Stimulated activated CD8-positive, alpha-beta memory T cell treated with anti-CD3 and anti-CD28 coated beads, Interleukin-15, amount 100 ng/mL, for 4 hours (primary cell): ENCODE measurements at places on chromosomes 4 and X.

DNA sequence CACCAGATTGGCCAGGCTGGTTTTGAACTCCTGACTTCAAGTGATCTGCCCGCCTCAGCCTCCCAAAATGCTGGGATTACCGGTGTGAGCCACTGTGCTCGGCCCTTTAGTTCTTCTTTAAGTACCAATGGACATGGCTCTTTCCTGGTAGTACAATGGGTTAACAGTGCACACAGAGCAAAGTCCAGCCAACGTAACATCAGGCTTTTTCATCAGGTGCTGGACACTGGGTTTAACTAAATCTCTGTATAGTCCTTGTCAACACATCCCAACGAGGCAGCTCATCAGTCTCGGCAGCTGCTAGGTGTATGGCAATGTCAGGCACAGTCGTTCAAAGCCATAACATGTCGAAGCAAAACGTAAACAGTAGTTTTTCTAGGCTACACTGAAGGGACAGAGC is 93.8 kb downstream of the HDAC8 start:
- DNase-seq = no peak

DNA sequence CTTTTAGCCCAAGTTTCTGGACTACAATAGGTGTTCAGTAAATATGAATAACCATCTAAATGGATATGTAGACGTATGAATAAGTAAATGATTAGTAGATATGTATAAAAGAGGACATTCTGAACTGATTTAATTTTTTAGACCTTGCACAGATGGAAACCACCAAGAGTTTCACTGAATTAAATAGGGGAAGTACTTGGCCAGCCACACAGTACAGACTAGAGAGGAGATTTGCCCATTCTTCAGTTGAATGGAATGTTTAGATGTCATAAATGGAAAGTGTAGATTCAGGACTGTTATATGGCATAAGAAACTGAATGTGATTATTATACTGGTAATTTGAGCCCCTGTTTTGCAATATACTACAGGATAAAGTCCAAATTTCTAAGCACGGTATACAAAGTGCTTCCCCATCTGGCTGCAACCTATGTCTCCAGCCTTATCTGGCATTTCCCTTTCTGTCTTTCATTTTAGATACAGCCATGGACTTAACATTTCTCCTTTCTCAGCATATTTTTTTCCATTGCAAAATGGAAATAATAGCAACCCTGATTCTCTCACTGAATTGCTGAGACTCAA is 137.8 kb upstream of the HS3ST1 start:
- no peak for DNase-seq

DNA sequence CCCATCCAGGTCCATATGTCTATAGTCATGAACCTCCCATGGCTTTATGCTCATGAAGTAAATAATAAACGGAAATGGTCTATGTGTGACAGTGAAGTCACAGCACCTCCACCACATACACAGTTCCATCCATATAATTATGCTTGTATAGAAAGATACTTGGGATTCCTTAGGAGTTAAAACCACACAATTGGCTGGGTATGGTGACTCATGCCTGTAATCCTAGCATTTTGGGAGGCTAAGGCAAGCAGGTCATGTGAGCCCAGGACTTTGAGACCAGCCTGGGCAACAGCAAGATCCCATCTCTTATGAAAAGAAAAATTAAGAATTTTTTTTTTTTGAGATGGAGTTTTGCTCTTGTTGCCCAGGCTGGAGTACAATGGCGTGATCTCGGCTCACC is 55.6 kb upstream of the RBM47 start:
- no peak for DNase-seq

- DNase-seq = no peak
These were observed 383.5 kb upstream of the INTU start for GRCh38 chr4:127249066-127249766.

DNA sequence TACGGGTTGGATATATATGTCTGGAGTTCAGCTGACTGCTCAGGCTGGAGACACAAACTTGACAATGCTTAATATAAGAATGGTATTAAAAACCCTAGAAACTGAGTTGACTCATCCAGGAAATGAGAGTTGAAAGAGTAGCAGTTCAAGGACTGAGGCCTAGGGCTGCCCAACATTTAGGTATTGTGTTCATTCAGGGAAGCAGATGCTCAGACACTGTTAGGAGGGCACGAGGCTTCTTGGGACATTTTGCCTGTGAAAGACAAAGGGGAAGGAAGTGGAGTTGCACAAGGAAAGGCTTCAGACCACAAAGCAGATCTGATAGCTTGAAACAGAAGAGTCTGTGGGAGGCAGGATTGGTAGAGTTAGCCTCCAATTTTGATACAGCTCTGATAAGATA is 52.0 kb upstream of the HS3ST1 start:
- DNase-seq = no peak

DNA sequence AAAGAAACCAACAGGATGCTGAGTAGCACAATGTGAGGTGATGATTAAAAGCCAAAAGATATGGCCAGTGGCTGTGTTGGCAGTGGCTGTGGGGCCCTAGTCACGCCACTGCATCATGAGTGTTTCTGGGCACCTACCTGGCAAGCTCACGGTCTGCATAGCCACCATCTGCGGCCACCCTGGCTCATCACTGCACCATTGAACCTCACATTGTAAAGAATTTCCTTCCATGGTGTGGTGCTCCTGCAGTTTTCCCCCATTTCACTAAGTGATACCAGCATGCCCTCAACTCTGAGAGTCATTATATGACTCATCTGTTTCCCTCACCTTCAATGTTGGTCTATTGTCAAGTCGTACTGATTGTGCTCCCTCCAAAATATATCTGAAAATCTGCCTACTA is 45.5 kb upstream of the CLNK start:
- DNase-seq = no peak

DNA sequence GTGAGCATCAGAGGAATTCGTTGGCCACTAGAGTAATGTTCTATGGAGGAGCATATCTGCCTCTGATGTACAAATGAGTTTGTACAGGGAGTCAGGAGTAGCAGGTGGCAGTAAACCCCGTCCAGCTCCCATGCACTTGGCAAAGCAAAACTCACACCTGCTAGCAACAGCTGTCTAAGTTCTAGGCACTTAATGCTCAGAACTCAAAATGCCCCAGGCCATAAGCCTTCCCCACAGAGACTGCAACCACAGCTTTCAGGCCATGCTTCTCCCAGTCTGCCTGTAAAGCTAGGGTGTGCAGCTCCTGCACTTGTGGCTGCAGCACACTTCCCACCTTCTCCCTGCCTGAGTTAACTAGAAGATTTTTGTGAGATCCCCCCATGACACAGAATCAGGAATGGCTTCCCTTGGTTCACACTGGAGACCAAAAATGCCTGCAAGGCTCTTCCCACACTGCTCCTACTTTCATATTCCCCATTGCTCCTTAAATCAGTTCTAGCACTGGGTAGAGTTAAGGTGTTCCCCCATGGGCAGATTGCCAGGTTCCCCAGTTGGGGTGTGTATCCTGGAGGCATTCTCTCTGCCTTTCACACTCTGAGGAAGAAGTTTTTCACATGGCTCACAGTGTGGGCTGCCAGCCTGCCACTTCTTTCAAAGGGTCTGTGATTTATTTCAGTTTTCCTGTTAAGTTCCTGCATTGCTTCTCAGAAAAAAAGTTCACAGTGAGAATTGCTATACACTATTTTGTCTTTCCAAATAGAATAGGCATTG is 189.9 kb downstream of the STPG2 start:
- no peak for DNase-seq

DNA sequence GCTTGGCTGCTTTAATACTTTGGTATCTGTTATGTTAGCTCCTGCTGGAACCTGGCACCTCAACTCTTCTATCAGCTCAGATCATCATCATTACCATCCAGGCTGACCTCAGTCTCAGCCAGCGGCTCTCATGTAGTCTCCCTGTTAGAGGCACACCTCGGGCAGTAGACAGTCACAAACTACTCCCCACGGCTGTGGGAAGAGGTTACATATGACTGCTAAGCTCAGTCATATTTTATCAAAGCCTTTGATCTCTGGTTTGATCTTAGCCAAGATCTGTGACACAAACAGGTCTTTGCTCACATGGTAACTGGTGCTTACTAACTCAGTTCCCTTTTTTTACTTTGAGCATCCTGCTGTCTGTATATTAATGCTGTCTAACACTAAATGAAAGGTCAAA is 384.9 kb downstream of the CENPC start:
- no peak for DNase-seq

GRCh38 chr4:55296096-55296495 is 49.9 kb upstream of the SRD5A3 start:
- DNase-seq = no peak

DNA sequence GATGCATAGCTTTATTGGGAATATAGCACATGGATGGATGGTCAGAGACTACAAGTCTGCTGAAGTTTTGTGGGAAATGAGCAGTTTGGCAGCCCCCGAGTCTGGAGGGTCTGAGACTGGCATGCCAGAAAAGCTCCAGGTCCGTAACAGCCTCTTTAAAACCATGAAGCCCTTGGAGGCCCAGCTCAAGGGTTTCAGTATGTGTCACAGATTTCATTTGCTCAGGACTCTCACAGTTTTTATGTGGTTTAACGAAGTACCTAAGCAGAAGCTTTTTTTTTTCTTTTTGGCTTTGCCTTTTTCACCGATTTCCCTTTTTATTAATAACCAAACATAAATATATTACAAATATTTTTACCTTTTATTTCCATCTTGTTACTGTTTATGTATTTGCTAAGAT is 30.6 kb upstream of the TMEM184C start:
- DNase-seq = no peak

DNA sequence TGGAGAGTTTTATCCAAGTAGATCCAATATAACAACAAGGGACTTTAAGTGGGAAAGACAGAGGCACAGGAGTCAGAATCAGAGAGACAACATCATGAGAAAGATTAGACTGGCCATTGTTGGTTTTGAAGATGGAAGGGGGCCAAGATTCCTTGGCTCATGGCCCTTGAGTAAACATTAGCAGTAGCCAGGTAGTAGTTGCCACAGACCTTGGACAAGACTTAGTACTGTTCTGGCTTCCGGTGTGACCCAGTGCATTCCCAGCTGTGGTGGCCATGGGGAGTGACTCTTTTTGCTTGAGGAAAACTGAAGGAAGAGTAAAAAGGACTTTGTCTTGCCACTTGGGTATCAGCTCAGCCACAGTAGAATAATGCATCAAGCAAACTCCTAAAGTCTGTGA is 462.2 kb upstream of the CPXCR1 start:
- no peak for DNase-seq

DNA sequence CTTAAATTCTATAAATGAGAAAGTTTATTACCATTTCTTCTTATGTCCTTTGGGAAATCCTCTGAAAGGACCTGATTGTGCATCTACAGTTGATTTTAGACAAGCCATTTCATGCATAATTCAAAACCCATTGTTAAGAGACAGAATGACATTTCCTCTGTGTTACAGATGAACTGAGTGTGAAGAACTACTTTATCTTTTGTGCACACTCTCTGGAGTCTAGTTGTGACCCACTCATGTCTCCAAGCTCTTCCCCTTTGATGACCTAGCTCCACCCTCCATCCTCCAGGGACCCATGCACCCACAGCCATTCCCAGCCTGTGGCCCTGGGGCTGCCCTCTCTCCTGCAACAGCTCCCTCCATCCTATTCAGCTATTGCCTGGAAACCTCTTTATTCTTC is 57.5 kb upstream of the BMPR1B start:
- no peak for DNase-seq

GRCh38 chr4:169650227-169650936 is 30.0 kb downstream of the CLCN3 start:
- no peak for DNase-seq

GRCh38 chr4:67723949-67724348 is 23.0 kb upstream of the UBA6 start:
- DNase-seq = no peak
